ENCODE measurements at places on chromosomes 11 and 22.

DNA sequence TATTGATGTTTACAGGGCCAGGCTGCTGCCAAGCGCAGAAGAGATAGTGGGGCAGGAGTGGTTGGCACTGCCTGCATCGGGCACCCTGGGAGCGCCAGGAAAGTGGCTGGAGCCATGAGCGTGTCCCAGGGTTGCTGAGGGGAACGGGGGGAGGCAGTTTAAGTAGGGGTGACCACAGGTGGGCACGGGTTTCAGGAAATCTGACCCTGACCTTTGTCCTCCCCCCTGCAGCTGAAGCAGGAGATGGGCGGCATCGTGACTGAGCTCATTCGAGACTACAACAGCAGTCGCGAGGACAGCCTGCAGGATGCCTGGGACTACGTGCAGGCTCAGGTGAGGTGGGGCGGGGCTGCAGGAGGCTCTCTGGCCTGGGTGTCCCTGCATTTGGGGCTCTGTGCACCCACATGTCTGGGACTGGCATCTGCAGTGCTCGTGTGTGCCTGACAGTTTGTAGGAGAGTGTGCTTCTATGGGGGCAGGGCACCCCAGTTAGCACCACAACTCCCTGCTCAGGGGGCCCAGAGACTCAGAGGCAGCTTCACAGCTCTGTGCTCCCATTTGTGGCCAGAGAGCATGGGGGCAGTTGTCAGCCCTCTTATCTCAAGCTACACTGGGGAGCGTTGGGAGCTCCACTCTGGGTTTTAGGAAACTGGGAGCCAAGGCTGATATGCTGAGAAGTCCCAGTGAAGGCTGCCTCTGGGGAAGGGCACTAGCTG, 49.7 kb downstream of the CD82 start:
- no peak for DNase-seq

GRCh38 chr22:19713245-19713644, 1.1 kb upstream of the SEPTIN5 start:
- DNase-seq: no peak

DNA sequence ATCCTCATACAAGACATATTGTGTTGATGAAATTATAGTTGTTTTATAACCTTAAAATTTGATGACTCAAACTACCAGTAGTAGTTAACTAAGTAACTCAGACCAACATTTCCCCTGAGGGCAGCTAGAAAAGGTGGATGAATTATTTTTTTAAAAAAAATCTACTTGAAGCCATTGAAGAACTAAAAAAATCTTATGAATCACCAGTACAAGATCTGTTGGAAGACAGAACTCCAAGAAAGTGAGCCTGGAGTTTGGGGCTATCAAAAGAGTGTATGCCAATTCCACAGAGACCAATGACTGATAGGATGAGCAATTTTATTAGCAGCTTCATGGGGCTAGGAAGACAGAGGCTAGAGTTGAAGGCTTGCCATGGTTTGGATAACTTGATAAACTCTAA, 72.4 kb downstream of the CYP2R1 start:
- no peak for DNase-seq

- DNase-seq: no peak
These were observed 2.9 kb downstream of the TNFRSF13C start for GRCh38 chr22:41923595-41924276.

DNA sequence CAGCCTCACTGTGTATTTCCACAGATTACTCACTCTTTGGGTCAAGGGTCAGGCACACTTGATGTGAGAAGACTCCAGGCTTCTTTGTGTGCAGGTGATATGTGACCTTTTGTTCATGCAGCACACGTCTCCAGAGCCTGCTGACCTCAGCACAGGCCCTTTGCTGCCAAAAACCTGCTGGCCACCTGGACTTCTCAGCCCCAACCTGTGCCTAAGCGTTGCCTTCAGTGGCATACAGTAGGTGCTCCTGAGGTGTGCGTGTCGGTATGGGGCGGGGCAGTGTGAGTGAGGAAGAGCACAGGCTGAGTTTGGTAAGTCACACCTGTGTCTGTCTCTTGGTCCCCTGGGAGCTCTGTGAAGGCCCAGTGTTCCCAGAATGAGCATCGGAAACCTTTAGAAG, 58.1 kb downstream of the WNT11 start:
- no peak for DNase-seq

DNA sequence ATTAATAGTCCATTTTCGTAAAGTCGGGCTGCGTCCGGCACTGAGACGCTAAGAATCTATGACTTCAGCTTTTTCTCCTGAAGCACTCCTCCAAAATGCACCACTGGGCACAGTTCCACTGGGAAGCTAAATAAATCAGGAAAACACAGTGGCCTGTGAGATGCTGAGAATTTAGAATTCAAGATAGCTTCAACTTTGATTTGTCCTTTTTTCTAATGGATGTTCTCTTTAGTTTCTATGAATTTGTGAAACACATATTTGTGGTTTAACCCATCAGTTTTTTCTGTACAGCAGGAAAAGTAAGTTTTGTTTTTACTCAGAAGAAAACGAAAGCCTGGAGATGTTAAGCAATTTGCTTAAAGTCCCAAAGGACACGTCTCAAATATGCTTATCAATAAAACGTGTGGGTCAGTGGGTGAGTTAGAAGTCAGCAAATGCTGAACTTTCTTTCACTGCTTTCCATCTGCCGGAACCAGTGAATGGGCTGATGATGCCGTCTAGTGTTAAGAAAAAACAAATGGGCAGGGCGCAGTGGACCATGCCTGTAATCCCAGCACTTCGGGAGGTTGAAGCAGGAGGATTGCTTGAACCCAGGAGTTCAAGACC, 40.7 kb upstream of the CLMP start:
- no peak for DNase-seq

Data from esophagus squamous epithelium (tissue), 5 donors.